ENCODE measurements at places on chromosomes 2 and 18.

DNA sequence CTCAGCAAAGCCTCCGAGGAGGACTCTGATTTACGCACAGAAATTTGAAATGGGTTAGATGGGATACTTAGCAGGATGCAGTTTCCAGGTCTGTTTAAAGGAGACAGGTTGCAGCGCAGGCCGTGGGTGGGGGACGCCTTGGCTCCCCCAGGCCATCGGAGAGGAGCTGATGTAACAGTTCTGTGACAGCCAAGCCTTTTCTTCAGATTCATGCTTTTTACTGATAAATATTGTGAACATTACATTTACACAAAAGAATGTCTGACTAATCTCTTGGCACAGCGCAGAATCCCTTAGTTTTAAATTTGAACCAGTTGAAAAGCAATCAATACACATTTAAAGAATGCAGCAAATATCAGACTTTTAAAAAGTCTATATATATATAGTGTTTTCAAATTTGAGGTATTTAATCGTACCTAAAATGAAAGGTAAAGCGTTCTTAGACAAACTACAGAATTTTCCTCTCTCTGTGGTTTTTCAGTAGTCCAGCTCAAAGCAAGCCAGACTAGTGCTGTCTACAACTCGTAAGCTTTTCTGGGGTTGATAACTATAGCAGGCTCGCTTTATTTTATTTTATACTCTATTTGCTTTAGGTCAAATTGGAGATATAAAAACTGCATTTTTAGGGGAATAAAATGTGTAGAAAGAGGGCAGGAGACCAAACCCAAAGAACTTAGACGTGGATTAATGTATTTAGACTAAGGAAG, 221.9 kb downstream of the PIEZO2 start:
- peak; percentile 48 for DNase-seq

DNA sequence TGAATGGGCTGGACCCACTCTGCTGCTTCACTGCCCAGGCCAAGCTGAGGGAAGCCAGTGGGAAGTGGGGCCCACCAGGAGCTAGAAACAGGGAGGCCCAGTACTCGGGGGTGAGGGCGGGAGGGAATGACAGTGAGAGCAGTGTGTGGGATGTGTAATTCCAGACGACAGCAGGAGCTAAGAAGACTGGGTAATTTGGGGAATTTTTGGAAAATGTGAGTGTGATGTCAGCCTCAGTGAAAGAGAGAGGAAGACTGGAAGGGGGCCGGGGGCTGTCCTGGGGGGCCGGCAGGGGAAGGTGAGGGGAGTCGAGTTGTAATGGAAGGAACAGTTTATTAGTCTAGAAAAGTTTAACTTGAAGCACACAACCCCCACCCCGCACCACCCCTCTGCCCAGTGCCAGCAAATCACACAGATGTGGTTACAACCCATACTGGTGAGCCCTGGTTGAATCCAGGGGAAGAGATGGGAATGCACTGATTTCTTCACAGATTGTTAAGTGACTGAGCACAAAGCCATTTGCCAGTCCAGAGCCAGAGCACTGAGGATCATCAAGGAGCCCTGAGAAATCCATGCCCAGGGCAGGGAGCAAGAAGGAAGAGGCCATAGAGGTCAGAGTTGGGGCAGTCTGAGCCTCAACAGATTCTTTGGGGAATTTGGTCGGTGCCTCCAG, 76.7 kb upstream of the PKDCC start:
- DNase-seq = no peak

- DNase-seq = no peak
These were observed 226.9 kb upstream of the KYNU start for GRCh38 chr2:142650601-142651000.

DNA sequence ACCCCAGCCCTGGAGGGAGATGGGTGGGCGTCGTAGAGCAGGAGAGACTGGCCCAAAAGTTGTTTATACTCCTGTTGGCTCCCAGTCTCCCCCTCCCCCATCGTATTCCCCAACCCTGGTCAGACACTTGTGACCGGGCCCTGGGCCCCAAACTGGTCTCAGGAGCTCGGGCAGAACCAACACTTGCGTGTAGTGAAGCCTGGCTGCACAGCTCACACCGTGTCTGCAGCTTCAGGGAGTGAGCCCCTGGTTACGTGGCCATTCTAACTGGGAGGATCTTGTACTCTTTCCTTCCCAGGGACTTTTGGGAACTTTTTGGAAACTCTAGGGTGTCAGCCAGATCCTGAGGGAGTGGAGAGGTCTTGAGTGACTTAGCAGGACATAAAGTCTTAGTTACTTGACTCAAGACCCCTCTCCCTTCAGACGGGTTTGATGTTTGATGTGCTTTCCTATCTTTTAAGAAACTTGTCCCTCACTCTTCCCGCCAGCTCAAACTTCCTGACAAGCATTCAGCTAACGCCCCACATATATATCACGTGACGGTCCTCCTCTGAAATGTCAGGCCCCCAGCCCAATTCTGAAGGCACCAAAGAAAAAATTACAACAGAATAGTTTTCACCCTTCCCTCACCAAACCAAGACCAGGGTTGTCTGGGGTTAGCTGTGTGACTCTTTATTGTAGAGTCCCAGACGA, 2.3 kb downstream of the PKDCC start:
- DNase-seq = no peak

DNA sequence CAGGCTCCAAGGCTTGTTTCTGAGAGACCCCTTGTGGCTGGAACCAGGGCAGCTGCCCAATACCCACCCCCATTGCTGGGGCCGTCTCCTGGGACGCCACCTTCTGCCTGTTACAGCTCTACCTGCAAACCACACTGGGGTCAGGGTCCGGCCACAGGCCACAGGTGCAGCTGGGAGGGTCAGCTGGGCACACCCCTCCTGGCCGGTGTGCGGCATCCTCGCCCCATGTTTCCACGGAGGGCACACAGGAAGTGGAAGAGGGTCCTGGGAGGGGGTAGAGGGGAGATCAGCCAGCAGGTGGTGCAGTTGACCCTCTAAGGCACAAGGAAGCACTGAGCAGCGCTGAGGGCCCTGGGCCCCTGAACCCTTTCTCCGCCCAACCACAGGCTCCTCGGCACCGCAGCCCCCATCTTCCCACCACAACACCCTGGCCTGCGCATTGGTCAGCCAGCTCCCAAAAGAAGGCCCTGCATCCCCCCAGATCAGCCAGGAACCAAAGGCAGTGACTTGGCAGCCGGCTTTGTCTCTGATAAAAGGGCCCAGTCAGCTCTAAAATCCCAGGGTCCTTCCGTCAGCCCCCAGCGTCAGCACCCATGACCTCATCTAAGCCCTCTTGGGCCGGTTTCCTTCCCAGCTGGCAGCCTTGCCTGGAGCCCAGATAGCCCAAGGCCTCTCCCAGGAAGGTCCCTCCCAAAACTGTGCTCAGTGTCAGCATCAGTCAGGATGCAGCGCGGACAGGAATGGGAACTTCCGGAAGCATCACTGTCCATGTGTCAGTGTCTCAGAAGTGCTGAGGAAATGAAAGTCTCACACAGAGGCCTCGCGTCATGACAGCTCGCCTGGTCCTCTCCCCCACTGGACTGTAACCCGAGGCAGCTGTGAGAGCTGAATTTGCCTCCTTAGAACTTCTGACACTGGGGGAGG, 1.7 kb downstream of the ERFE start:
- DNase-seq = no peak

DNA sequence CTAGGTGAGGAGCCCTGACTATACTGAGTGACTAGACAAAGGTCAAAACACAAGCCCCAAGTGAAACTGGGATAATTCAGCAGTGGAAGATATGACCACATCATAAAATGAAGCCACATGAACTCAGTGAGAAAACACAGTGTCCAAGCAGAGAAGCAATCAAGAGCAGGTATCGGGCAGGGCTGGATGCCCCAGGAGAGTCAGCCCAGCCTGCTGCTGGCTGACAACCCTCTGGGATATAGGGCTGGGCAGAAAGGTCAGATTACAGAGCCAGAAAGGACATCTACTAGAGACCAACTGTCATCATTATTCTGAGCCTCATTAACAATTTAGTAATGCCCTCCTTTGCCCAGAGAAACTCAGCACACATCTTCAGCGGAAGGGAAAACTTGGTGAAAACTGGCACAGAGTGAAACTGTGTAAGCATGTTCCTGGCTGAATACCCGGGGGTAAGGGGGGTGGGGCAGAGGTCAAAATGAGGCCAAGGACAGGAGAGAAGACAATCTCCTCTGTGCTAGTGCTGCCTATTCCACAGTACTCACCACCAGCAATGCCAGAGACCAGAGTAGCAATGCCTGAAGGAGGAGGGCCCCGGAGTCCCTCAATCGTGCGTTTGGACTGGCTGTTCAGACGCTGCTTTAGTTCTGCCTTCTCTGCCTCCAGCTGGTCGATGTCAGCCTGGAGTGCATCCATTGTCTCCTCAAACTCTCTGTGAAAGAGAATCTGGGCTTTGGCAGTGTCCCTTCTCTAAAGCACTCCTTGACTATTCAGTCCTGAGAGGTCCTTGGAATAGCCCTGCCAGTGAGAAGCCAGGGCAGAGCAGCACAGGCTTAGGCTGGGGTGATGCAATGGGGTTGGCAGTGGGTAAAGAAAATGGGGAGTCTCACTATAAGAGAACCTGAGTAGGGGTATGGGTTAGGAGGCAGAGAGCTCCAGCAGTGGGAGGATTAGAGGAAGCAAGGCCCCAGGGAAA, 15.3 kb downstream of the DCTN1 start:
- DNase-seq = no peak

DNA sequence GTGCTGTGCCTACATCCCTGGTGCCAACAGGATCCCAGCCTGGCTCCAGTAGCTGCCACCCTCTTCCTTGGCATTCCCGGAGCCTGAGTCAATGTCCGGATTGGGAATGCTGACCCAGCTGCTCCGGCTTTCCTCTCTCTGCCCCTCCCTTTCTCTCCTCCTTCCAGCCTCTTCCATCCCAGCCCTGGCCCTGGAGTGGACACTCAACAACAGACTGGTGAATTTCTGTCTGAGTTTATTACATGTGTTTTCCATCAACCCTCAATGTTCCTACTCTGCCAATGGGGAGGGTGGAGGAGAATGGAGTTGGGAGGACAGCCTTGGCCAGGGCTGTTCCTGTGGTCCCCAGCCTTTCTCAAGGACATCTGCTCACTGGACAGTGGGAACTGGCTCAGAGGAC, 917 bp upstream of the PRKAG3 start:
- DNase-seq = peak; percentile 53

DNA sequence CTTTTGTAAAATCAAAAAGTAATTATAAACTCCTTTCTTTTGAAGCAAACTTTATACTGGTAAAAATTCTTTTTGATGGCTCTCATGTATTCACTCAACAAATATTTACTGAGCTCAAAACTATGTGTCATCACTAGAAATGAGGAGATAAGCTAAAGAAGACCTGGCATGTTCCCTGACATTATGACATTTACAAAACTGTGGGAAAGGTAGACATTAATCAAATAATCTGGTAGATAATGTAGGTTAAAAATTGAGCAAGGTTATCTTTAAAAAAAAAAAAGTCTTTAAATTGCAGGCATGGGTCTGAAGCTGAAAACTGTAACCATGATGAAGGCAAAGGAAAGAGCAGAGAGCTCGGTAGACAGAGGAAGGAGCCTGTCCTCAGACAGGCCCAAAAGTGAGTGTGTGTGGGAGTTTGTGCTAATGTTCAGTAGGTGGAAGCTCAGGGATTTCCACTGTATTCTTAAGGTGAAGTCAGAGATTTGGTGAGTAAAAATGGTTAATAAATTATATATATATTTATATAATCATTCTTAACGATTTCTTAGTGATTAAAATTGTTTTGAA, 612.9 kb downstream of the LRP1B start:
- DNase-seq = no peak

DNA sequence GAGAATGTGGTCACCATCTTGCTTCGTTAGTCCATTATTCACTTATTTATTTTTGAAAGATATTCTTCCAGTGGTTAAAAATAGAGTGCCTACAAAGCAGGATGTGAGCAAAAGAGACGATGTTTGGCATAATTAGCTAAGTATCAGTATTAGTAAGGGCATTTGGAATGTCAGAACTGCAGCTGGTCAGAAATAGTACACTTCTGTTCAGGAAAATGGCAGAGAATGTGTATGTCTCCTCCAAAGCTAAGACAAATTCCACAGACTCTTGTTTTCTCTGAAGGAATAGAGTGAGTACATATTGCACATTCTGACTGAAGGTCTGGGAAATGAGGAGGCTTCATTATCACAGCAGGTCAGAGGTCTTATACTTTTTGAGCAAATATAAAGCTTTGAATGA, 209.0 kb downstream of the L3MBTL4 start:
- DNase-seq = no peak

- DNase-seq = no peak
These were observed 156.3 kb downstream of the IRS1 start for GRCh38 chr2:226643030-226643945.

DNA sequence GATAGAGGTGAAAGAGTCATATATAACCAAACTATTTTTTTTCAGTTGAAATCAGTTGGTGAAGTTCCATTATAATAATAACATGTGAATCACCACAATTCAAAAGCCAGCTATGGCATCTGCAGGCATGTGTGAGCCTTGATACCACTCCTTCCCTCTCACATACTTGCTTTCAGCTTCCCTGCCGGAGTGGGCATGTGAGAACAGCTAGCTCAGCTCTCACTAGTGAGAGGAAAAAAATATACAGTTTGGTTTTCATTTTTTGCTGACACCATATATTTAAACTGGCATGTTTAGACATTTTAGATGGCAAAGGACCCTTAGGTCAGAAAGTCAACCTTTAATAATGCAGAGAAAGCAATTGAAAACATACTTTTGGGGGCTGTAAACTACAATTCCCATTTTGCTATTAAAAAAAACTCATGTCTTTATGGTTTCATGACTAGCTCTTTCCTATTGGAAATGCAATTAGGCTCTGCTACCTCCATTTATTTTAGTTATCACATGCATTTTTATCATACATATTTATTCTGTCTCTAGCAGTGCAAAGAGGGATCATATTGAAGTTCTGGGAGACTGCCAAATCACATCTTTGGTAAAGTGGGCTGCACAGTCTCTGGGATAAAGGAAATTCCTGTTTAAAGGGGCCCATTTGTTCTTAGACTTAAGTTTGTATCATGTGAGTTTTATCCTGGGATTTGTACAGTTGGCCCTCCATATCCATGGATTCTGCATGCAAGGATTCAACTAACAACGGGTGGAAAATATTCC, 33.2 kb upstream of the SLC40A1 start:
- DNase-seq = peak; percentile 25

- DNase-seq = no peak
These were observed 183.1 kb upstream of the HNRNPA3 start for GRCh38 chr2:177029501-177029900.

GRCh38 chr2:206603243-206603642, 39.0 kb upstream of the FAM237A start:
- DNase-seq = no peak

DNA sequence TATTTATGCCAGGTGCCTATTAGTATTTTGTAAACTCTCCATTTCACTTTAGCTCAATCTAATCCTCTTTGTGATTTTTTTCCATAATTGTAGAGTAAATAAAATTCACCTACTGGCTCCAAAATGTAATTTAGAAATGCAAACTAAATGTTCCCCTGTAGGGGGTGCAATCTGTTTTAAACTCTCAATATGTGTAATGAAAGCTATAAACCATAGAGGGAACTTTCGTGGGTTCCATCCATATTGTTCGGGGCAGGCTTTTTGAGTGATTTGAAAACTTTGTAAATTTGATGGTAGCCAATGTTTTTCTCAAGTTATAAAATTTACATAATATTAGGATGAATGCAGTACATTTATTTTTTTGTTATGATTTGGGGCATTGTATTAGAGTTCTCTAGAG, 49.4 kb downstream of the TSPYL6 start:
- peak; percentile 26 for DNase-seq
